ENCODE measurements at places on chromosomes 11 and 22.

- DNase-seq = no peak
Observed at GRCh38 chr22:46058091-46058420, 81.1 kb upstream of the WNT7B start.

- no peak for DNase-seq
Observed at GRCh38 chr22:37220543-37220981, 8.3 kb upstream of the SSTR3 start.

DNA sequence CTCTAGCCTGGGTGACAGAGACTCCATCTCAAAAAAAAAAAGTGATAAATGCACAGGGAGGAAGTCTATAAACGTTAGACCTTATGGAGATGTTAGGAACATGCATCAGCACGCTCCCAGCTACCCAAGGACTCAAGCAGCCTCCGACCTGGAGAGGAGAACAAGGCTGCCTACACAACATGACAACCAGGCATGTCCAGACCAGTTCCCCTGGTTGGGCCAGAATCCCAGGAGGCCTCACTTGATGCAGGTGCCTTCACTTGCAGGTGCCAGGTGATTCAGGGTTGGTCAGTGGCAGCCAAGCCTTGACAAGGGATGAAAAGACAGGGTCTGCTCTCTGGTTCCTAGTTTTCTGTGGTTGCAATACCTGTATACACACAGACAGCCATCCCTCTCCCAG lies 5.9 kb downstream of the RANGAP1 start:
- DNase-seq = no peak

DNA sequence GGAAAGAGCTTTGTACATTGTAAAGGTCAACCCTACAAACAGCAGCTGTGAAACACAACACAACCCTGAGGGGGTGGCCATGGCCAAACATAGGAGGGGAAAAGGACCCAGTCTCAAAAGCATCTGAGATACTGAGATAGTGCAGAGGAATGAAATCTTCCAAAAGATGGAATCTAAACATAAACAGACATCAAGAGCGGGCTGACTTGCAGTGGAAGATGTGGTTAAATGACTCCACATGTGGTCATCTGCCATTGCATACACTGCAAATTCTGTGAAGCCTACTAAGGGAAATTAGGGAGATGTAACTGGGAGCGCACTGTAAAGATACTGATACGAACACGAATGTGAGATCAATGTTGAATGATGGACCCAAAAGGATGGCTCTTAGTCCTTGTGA lies 22.0 kb downstream of the BDNF start:
- DNase-seq = no peak

GRCh38 chr11:97638641-97639224 lies 1248.9 kb downstream of the JRKL start:
- DNase-seq = no peak

GRCh38 chr11:10017911-10018310 lies 276.1 kb downstream of the SBF2 start:
- DNase-seq = no peak

GRCh38 chr11:85759915-85760314 lies 51.0 kb downstream of the SYTL2 start:
- no peak for DNase-seq

GRCh38 chr11:2482745-2483144 lies 37.9 kb downstream of the KCNQ1 start:
- no peak for DNase-seq

- DNase-seq = no peak
Observed at GRCh38 chr11:88206751-88207150, 31.5 kb upstream of the RAB38 start.

DNA sequence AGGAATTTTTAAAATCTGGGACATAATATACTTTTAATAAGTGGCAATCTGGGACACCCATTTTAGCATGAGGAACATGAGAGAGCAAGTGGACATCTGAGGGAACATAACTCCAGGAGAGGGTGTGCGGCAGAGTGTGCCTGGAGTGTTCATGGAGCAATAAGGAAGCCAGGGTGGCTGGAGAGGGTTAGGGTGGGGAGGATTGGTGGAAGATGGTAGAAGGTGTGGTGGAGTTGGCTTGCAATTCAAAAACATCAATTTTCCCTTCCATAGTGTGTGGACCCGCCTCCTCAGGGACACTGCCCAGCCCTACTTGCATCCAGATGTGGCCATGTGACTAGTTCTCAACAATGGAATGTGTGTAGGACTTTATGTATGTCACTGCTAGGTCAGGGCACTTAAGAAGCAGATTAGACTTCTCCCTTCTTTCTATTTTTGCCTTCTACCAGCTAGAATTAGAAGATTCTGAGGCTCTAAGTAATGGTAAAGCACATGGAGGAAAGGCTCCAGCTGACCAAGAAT lies 4.4 kb upstream of the DENND5A start:
- DNase-seq = no peak

- DNase-seq = no peak
Observed at GRCh38 chr11:10725114-10725906, 25.7 kb upstream of the CTR9 start.

- DNase-seq = peak; percentile 58
Observed at GRCh38 chr11:133945087-133945974, 11.4 kb downstream of the IGSF9B start.

DNA sequence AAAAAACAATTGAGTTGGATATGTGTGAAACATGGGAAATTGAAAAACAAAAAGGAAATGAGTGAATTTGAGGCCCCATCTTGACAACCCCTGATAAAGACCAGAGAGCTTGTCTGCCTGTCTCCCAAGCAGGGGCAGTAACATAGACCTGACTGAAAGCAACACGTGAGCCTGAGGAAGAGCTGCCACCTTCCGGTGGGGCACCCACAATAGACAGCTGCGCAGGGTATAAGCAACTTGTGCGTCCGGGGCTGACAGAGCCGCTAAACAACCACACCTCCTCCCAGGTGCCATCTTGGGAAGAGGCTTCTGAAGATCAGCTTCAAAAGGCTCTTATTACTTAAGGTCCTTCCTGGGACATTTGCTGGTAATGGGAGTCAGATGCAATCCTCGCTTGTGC lies 166.8 kb downstream of the NTM start:
- DNase-seq = no peak

DNA sequence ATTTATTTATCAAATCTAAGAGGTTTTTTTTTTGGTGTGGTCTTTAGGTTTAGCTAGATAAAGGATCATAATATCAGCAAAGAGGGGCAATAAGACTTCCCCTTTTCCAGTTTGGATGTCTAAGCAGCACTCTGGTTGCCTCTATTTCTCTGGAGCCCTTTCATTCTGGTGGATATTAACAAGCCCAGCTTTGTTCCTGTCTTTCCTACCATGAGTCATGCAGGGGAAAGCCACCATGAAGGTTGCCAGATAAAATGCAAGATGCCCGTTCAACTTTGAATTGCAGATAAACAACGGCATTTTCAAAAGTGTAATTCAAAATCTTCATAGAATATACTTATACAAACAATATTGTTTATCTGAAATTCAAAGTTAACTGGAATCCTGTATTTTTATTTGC lies 143.6 kb downstream of the ADAMTS15 start:
- DNase-seq = no peak

GRCh38 chr11:45215098-45215865 lies 68.8 kb downstream of the PRDM11 start:
- no peak for DNase-seq

GRCh38 chr11:34439610-34440198 lies 970 bp downstream of the CAT start:
- DNase-seq = no peak

DNA sequence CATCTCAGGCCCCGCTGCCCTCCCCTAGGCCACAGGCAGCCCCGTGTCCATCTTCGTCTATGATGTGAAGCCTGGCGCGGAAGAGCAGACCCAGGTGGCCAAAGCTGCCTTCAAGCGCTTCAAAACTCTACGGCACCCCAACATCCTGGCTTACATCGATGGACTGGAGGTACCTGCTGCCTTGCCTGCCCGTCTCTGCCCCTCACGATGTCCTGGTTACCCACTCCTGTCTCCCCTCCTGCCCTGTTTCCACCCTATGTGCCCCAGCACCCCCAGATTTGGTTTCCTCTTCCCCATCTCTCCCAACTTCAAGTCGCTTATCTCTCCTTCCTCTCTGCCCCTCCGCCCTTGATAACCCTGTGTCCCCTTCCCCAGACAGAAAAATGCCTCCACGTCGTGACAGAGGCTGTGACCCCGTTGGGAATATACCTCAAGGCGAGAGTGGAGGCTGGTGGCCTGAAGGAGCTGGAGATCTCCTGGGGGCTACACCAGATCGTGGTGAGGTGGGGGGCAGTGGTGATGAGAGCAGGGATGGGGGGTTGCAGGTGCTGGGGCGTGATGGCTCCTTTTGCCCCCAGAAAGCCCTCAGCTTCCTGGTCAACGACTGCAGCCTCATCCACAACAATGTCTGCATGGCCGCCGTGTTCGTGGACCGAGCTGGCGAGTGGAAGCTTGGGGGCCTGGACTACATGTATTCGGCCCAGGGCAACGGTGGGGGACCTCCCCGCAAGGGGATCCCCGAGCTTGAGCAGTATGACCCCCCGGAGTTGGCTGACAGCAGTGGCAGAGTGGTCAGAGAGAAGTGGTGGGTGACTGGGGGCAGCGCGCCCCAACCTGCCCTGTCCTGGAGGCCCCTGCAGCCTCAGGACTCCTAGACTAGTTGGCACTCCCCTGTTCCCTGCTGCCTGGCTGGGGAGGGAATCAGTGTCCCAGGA lies 930 bp downstream of the SCYL1 start:
- DNase-seq = no peak

GRCh38 chr11:128597209-128597608 lies 9.9 kb upstream of the ETS1 start:
- no peak for DNase-seq

DNA sequence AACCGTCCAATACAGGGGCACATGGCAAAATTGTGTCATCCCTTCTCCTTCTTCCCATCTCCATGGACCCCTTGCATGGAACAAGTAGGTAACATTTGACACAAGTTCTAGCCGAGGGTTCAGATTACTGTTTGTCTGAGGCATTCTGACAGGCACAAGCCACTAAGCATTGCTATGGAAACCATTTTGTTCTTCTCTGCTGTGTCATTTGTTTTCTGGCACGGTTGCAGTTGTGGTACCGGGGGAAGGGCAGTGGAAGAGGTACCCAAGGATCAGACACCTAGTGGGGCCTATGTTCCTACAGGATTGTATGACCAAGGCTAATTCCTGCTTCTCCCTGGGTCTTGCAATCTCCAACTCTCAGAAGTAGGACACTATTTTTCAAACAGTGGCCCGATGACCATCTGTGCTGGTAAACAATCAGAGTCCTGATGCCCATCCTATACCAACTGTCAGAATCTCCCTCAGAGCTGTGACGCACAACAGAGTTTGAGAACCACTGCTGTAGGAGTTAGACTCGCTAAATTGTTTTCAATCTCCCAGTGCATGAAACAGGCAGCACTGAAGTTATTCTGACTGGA lies 69.3 kb downstream of the KCNC1 start:
- no peak for DNase-seq

DNA sequence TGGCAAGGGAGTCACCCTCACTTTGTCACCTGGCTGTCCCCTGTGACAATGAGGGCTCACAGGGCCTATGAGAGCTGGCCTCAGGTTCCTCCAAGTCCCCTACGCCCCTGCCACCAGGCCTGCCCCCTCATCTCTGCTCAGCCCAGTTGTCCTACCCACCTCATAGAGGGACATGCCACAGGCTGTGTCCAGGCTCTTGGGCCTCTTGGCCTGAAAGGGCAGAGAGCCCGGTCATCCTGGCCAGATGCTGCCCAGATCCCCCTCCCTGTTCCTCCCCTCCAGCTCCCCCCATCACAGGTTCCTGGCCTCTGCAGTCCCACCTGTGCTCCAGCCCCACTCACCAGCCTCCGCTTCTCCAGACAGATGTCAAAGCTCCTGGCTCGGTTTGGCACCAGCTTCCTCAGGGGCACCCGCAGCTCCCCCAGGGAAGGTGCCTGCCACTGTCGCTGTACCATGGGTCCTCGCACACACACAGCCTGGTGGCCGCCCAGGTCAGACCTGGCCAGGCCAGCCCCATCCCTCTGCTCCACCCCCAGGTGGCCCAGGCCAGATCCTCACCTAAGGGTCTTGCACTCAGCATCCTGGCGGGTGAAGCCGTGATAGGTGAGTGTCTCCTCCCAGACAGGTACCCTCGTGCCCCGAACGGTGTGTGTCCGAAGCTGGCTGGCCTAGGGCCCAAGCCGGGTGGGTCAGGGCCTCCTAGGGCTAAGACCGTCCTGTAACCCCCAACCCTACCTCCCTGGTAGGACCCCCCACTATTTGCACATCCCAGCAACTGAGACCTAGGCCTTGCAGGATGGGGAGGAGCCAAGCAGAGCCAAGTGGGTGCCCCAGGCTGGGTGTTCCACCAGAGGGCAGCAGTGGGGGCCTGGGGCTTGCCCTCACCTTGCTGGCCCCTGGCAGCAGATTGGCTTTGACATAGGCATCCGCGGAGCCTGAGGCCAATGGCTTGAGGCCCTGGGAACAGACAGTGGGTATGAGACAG lies 8.3 kb downstream of the NDUFV1 start:
- DNase-seq = peak; percentile 46

DNA sequence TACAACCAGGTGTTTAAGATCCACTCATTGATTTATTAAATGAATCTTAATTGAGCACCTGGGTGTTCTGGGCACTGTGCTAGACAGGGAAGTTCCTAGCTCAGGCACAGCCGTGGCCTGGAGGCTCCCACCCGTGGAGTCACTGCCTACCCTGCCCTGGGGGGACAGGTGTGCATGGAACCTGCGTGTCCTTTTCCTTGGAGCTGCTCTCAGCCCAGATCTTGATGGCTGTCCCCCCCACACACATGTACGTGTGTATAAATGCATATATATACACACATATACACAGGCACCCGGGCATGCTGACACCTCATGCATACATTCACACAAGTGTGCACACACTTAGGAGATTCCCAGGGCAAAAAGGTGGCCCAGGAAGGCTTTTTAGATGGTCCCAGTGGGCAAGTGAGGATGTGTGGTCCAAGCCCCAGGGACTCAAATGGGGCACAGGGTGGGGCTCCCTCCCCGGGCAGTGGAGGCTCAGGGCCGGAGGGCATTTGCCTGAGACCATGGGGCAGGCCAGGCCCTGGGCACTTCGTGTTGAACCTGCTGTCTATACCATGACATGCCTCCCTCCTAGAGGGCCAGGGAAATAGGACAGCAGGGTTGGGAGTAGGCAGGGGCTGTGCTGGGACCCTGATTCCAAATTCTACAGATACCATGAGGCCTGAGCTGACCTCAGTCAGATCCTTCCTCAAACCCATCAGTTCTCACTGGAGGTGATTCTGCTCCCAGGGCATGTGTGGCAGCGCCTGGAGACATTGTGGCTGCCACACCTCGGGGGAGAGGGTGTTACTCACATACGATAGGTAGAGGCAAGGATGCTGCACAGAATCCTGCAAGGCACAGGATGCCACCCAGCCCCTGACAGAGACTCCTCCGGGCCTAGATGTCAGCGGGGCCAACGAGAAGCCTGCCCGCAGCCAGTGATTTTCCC lies 77.8 kb downstream of the BCR start:
- no peak for DNase-seq

GRCh38 chr22:35410663-35411034 lies 10.7 kb downstream of the MCM5 start:
- DNase-seq = no peak

- DNase-seq = no peak
Observed at GRCh38 chr11:119700536-119701346, 28.3 kb downstream of the NECTIN1 start.

GRCh38 chr11:44389963-44390605 lies 80.1 kb upstream of the ALX4 start:
- no peak for DNase-seq

Measured in central memory CD8-positive, alpha-beta T cell (primary cell).